ENCODE measurements at places on chromosomes 6 and 20.
A peak's percentile ranks its signal among the peaks of the same experiment; 100 is the strongest.

DNA sequence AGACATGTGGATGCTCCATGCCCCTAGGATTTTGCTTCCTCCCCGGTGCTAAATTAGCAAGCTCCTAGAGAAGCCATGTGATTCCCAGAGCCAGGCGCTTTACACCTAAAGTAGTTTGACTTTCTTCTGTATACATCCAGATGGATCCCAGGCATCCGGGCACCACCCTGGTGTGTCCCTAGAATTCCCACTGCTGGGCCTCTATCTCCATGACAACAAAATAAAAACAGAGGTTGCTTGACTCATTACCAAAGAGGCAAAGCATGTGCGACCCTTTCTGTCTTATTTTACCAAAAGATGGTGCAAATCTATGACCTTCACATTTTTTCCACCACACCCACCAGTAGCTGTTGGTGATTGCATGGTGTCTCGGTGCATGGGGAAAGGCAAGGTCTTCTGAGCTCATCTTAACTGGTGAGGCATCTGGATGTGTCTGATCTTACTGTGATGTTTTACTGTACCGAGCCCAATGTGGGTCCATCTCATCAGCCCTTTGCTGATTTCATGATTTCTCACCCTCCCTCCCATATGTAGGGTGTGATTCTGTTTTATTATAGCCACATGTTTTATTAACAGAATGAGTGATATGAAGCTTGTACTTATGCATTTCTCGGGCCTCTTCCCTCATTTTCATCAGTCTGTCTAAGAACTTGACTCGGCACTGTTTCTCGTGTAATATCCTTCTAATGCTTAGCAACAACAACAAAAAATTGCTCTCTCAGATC is 27.4 kb upstream of the VAPB start:
- DNase-seq = no peak

- no peak for DNase-seq
Observed at GRCh38 chr6:38507173-38507572, 132.6 kb downstream of the BTBD9 start.

DNA sequence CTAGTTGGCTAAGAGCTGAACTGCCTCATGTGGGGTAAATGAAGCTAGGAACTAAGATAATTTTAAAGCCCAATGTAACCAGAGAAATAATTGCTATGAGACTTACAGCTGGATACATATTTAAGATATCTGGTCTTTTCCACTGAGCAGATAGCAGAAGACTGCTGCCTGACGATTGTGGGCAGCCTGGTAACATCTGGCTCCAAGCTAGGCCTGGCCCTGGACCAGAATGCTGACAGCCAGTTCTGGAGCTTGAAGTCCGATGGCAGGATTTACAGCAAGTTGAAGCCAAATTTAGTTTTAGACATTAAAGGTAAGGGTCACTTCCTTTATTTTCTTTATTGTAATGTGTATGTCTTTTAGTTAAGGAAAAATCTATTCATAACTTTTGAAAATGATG is 65.7 kb downstream of the RTN4IP1 start:
- DNase-seq = no peak

- no peak for DNase-seq
Observed at GRCh38 chr20:8530022-8530421, 398.0 kb downstream of the PLCB1 start.

- peak; percentile 1 for DNase-seq
Observed at GRCh38 chr6:46626228-46626909, 26.2 kb downstream of the CYP39A1 start.

DNA sequence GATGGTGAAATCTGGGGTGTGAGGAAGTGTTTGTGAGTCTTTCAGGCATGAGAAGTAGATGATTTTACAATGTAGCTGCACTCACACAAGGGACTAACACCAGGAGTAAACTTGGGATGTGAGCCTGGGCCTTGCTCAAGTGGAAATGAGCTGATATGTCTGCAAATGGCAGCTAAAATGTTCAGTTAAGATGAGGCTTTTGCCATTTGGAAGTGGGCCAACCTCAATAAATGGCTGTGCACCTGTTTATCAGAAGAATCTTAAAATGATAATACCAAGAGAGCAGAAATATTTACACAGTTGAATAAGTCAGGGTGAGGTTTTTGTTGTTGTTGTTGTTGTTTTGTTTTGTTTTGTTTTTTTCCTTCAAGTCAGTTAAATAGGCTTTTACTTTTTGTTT is 25.7 kb upstream of the KLHL31 start:
- DNase-seq = no peak

DNA sequence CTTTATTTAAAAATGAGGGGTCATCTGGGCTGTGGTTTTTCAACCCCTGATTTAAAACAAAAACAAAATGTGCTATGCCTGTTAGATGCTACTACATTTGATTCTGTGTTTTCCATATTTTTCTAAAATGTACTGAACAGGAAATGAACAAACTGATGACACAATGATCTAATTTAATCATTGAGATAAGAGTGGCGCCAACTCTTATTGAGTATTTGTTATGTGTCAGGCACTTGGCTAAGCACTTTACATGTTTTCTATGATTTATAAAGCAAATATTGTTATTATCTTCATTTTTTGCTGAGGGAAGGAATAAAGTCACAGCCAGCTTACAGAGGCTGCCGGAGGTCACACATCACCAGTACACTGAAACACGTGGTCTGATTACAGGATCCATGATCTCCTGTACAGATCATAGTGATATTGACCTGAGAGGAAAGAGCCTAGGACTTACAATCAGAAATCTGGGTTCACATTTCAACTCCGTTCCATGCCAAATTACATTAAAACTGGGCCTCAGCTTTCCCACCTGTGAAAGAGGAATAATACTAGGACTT is 166.7 kb downstream of the ESR1 start:
- no peak for DNase-seq

GRCh38 chr6:4180652-4181255 is 45.4 kb upstream of the ECI2 start:
- no peak for DNase-seq

- DNase-seq = no peak
Observed at GRCh38 chr6:147979966-147980365, 362.7 kb upstream of the SASH1 start.

GRCh38 chr6:1986454-1987243 is 258.8 kb downstream of the GMDS start:
- DNase-seq = no peak

- no peak for DNase-seq
Observed at GRCh38 chr20:41357424-41358163, 9.0 kb downstream of the EMILIN3 start.

- no peak for DNase-seq
Observed at GRCh38 chr20:46357030-46357514, 48.8 kb upstream of the CDH22 start.

- DNase-seq = peak; percentile 25
Observed at GRCh38 chr6:151391471-151392413, at the start of gene ZBTB2. TSS of gene ZBTB2 (minus strand) at chr6:151391559. CDS start at chr6:151373637, 17,922 bp downstream.

GRCh38 chr6:132219901-132220300 is 181.4 kb downstream of the MOXD1 start:
- no peak for DNase-seq

GRCh38 chr6:139602577-139602976 is 228.1 kb upstream of the CITED2 start:
- no peak for DNase-seq

DNA sequence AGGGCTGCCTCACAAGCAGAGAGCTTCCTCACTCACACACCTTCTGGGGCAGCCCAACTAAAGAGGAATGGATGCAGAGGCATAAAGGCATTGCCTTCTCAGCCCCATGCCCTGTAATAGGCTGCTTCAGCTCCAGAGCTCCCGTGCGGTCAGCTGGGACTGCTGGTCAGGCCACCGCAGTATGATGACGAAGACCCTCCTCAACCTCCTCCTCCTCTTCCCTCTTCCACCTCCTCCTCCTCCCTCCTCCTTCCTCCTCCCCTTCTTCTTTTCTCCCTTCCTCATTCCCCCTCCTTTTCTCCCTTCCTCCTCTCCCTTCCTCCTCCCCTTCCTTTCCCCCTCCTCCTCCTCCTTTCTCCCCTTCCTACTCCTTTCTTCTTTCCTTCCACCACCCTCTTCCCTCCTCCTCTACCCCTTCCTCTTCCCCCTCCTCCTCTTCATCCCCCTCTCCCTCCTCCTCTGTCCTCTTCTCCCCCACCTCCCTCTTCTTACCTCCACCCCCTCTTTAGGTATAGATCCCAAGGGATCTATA is 465.3 kb upstream of the CDH4 start:
- no peak for DNase-seq

- no peak for DNase-seq
Observed at GRCh38 chr20:38827770-38828281, 22.3 kb downstream of the PPP1R16B start.

- DNase-seq = no peak
Observed at GRCh38 chr6:107691062-107691751, 132.9 kb downstream of the SCML4 start.

GRCh38 chr6:19839788-19840187 is 2.6 kb downstream of the ID4 start:
- DNase-seq = peak; percentile 9

DNA sequence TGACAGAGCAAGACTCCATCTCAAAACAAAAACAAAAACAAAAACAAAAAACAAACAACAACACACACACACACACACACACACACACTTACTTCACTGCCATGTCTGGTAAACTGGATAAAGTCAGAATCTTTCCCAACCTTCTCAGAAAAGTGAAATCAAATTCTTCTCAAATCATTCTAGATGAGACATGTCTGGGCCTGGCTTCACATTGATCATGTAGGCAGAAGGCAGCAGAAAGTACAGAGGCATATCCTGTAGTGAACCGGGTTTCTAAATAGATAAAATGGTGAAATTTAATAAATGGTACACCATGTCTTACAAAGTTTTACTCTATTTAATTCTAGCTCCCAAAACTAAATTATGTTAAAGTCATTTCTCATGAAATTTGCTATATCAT is 14.9 kb upstream of the MRS2 start:
- DNase-seq = no peak

DNA sequence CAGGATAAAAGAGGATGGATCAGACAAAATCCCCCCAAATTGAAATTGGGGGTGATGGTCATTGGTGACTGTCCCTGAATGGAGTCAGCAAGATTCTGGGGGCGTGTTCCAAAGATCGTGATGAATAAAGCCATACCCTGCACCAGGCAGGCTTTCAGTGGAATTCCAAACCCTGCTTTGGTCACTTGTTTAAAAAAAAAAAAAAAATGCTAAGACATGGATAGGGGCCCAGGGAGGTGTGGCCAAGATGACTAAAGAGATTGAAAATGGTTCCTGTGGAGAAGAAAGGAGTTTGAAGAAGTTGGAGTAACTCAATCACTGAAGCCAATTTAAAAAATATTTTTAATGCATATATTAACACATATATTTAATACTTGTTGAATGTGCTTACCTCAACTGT is 161.4 kb upstream of the KCNG1 start:
- DNase-seq = no peak

- DNase-seq = no peak
Observed at GRCh38 chr20:11646359-11646758, 271.3 kb upstream of the BTBD3 start.

DNA sequence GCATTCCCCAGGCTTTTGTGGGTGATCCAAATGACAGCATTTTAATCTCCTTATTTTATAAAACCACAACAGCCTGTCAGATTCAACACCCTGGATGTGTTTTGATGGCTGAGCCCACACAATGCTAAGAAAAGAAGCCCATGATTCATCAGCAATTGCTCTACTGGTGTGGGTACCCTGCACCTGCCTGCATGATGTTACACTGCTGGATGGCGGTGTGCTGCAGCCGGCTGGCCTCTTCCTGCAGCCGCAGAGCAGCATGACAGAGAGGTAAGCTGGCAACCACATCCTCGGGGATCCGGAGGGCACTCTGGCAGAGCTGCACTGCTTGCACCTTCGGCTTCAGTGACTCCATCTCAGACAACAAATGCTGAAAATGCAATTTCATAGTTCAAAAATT is 327.5 kb downstream of the SYNE1 start:
- DNase-seq = no peak

GRCh38 chr6:169725125-169726048 is 1.1 kb upstream of the PHF10 start:
- peak; percentile 58 for DNase-seq

GRCh38 chr6:162238675-162239074 is 488.9 kb downstream of the PRKN start:
- no peak for DNase-seq

GRCh38 chr6:143187238-143187923 is 126.7 kb downstream of the AIG1 start:
- no peak for DNase-seq

GRCh38 chr6:31401403-31401802 is 2.0 kb upstream of the MICA start:
- no peak for DNase-seq

- DNase-seq = no peak
Observed at GRCh38 chr6:3745566-3746118, 5.9 kb downstream of the PXDC1 start.

GRCh38 chr6:78999737-79000136 is 78.3 kb downstream of the PHIP start:
- DNase-seq = no peak

DNA sequence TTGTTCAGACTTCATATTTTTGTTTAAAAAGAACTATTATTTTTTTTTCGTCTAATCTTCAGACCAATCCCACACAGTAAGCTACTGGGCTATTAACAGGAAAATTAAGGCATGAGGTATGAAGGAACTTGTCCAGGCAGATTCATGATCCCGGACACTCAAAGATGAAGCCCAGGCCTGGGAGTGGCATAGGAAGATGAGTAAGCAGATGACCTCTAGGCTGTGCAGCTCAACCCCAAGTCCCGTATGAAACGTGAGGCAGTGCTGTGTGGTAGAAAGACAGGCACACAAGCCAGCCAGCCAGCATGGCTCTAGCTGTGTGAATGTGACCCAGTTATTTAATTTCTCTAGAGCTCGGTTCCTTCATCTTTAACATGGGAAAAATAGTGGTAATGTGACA is 231.9 kb downstream of the CLIC5 start:
- DNase-seq = no peak

- no peak for DNase-seq
Observed at GRCh38 chr6:128316258-128316929, 204.0 kb downstream of the PTPRK start.

- DNase-seq = no peak
Observed at GRCh38 chr20:53990768-53991450, 79.5 kb downstream of the BCAS1 start.

GRCh38 chr6:167150941-167151549 is 6.7 kb downstream of the GPR31 start:
- DNase-seq = no peak

DNA sequence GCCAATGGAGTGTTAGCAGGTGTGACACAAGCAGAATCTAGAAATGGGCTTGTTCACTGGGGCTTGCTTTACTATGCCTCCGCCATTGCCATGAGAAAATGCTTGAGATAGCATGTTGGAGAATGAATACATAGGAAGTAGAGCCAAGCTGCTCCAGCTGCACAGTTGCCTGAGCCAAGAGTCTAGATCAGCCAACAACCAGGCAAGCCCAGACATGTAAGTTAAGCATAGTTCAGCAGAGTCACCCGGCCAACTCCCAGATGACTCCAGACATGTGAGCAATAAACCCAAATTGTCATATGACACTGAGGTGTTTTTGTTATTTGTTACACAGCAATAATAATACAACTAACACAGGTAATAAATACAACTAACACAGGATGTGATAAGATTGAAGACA is 167.9 kb downstream of the HAO1 start:
- DNase-seq = no peak

- no peak for DNase-seq
Observed at GRCh38 chr20:44597930-44598329, 15.6 kb downstream of the PKIG start.

All from KG1 (cell line).